T-cell (primary cell): ENCODE measurements at places on chromosomes 16 and 17.
A peak's percentile ranks its signal among the peaks of the same experiment; 100 is the strongest.

DNA sequence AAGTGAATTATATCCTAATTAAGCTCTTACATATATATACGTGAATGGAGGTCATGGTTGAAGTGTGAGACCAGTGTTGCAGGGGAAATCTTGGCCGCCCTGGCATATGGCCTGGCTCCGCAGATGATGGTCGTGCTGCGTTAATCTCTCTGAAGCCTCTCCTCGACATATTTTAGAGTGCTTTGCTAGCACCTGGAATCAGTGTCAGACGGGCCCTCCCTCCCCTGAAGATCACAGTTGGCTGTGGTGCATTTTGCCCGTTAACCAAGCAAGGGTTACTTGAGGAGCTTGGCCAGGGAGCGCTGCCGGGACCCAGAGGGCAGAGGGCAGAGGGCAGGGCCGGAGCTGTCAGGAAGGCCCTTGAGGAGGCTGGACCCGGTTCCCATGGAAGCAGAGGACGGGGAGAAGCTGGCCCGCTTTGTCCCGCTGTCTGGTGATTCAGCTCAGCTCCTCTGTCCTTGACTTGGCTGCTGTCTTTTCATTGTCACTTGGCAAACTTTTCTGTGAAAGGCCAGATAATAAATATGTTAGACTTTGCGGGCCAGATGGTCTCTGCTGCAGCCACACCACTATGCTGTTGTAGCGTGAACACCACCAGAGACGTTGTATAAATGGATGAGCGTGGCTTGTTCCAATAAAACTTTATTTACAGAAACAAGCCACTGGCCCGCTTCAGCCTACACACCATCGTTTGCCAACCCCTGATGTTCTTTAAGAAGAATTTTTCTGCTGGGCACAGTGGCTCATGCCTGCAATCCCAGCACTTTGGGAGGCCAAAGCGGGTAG, 32.3 kb downstream of the CIBAR2 start:
- DNase-seq = no peak

DNA sequence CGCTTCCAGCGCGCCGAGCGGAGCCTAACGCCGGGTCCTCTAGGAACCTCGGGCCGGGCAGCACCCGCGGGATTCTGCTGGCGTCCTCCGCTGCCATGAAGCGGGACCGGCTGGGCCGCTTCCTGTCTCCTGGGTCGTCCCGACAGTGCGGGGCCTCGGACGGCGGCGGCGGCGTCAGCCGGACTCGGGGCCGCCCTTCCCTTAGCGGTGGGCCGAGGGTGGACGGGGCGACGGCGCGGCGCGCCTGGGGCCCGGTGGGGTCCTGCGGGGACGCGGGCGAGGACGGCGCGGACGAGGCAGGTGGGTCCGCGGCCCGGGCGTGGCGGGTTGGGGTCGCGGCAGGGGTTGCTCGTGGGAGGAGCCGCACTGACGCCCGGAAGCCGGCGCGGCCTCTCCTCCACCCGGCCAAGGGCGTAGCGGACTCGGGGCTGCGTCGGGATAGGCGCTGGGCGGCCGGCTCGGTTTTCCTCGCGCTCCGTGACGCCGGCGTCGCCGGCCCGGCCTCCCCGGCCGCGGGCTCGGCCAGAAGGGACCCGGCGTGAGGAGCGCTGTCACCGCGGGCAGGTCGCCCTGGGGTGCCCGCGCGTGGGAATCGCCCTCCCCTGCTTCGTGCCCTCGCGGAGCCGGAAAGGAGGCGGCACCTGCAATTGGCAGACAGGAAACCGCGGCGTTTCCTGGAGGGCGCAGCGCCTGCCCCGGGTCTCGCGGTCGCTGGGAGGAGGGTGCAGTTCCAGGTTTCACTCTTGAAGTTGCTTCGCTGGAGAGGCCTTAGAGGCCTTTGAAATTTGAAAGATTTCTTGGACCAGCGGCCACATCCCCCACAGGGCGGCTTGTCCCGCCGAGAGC, 432 bp downstream of the ZNF276 start:
- peak; percentile 89 for DNase-seq

DNA sequence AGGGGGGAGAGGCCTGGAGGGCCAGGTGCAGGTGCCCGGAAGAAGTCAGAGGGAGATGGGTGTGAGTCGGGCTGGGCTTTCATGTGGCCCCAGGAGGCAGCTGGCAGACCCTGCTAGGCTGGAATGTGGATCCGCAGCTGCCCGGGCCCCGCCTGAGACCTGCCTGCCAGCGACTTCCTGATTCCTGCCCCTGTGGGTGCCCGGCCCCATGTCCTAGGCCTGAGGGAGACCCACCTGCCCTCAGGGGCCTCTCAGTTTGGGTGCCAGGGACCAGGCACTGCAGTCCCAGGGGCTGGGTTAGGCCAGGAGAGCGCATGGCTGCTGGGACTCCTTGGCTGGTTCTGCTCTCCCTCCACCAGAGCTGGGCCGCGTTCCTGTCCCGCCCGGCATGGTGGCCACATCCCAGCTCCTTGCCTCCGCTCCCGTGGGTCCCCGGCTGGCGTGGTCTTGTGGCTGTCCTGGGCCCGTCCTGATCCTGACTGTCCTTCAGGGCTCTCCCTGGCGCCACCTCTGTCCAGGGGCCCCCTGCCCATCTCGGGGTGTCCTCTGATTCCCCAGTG, 22.1 kb upstream of the SPNS2 start:
- no peak for DNase-seq

GRCh38 chr17:17523001-17523730, 27.0 kb upstream of the RASD1 start:
- no peak for DNase-seq

DNA sequence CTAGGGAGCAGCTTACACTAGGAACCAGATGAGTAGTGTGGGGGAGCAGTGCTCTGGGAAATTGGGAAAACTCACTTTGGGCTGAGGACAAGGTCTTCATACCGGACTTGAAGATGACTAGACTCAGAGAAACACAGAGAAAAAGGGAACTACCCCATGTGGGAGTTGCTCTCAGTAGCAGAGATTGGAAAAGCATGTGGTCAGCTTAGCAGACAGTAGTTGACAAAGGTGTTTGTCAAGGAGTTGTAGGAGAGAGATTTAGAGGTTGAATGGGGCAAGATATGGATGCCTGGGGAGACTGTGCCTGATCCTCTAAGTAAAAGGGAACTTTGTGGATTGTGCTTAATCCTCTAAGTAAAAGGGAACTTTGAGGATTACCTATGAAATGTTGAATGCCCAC, 194.5 kb upstream of the COX10 start:
- no peak for DNase-seq

DNA sequence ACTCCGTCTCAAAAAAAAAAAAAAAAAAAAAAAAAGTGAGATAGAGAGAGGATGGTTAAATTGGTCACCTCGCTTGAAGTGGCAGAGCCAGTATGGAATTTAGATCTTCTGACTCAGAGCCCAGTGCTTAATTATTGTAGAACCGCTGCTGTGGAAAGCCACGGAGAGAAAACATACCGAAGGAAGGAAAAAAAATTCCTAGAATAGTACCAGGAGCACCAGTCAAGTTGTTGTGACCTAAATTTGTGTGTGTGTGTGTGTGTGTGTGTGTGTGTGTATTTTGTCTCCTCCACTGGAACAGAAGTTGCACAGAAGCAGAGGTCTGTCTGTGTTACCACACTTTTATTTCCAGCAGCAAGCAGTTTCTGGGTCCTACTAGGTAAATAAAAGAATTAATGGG, 10.6 kb upstream of the NUP85 start:
- DNase-seq = no peak

- DNase-seq = no peak
These were observed 20.4 kb downstream of the COTL1 start for GRCh38 chr16:84597528-84597896.

DNA sequence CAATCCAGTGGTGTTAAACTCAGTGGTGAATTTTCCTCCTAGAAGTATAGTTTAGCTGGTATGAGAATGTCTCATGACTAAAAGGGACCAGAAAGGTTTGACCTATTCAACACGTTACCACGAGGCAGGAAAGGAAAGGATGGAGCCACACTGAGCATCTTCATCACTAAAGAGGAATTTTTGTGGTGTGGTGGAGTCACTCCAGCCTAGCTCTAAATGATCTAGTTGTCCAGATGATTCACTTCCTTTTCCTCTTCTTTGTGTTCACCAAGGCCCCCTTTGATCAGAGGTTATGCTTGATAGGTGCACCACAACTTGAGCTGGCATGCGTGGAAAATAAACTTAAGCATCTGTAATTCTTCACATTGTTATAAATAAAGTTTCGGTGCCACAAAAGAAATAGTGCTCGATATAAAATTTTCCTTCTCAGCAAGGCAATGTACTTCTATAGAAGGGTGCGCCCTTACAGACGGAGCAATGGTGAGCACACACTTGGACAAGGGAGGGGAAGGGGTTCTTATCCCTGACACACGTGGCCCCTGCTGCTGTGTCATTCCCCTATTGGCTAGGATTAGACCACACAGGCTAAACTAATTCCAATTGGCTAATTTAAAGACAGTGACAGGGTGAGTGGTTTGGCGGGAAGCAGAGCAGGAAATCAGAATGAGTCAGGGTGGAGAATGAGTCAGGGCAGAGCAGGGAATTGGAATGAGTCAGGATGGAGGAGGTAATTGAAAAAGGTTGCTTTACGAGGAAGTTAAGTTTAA, 254.6 kb downstream of the HS3ST3A1 start:
- no peak for DNase-seq

DNA sequence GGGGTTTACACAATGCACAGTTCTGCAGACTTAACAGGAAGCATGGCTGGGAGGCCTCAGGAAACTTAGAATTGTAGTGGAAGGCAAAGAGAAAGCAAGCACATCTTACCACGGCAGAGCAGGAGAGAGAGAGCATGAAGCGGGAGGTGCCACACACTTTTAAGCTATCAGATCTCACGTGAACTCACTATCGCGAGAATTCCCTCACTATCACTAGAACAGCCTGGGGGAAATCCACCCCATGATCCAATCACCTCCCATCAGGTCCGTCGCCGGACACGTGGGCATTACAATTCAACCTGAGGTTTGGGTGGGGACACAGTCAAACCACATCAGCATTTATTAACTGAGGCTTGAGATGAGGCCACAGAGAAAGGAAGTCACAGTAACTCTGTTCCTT, 326.7 kb downstream of the C16orf95 start:
- DNase-seq = no peak

GRCh38 chr17:44589316-44590071, 32.2 kb downstream of the FZD2 start:
- DNase-seq = no peak

GRCh38 chr16:4166821-4167220, 50.6 kb upstream of the ADCY9 start:
- DNase-seq = no peak

DNA sequence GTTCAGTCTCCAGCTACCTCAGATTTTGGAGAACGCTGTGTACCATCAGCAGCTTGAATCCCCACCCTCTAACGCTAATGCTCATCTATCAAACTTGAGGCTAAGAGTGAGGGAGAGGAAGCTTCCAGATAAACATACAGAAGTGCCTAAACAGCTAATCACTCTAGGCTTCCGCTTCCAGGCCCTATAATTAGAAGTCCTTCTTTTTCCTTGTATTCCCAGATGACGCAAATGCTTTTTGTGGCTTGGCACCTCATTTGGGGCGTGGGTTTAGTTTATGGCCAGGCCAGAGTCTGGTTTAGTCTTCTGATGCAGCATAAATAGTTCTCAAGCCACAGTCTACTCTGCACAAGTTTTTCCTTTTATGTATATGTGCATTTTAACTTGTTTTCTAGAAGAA, 263.4 kb downstream of the BCAS3 start:
- DNase-seq = no peak

- peak; percentile 47 for DNase-seq
These were observed 23.3 kb downstream of the QPRT start for GRCh38 chr16:29702269-29702668.

- DNase-seq = no peak
These were observed 23.6 kb downstream of the NTN1 start for GRCh38 chr17:9044772-9045463.

- peak; percentile 73 for DNase-seq
These were observed at the start of gene ABCA5 for GRCh38 chr17:69327060-69327831. Gene ABCA5, minus strand, starts transcription at chr17:69327133. Its CDS starts 12,718 bp downstream, at chr17:69314415.

- no peak for DNase-seq
These were observed 146.7 kb upstream of the SHISA6 start for GRCh38 chr17:11094331-11094730.

- DNase-seq = no peak
These were observed 9.3 kb downstream of the PDF start for GRCh38 chr16:69321080-69321479.

- no peak for DNase-seq
These were observed 124.2 kb downstream of the METRNL start for GRCh38 chr17:83203472-83204221.

GRCh38 chr17:17108451-17109049, 66.3 kb downstream of the MPRIP start:
- DNase-seq = no peak

GRCh38 chr17:40836020-40836419, 13.6 kb upstream of the KRT10 start:
- no peak for DNase-seq

- no peak for DNase-seq
These were observed 35.6 kb downstream of the RNF213 start for GRCh38 chr17:80296221-80296620.

DNA sequence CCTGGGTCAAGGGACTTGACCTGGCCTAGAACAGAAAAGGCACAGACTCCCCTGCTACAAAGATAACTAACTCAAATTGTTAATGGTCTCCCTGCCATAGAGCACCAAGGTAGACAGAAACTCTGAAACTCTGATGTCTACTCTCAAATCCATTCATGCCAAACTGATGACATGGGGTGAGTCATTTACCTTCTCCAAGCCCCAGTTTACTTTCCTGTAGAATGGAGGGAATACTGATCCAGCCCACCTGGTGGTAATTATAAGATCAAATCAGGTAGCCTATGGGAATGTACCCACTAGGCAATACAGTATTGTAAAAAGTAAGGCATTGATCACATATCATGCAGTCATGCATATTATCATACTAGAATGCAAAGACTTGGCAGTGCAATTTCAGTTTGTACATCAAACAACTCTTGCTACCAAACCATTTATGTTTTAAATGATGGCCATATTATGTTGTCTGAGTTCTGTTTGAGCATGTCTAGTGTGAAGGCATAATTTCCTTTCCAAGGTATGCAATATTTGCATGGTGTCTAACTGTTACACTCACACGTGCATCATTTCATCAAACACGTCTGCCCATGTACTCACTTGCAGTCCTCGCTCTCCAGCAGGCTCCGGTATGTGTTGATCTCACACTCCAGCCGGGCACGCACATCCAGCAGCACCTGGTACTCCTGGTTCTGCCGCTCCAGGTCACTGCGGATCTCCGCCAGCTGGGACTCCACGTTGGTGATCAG, 3.0 kb downstream of the KRT31 start:
- DNase-seq = no peak

- no peak for DNase-seq
These were observed 88.0 kb downstream of the CMIP start for GRCh38 chr16:81532491-81533174.

- no peak for DNase-seq
These were observed 61.9 kb upstream of the RPL38 start for GRCh38 chr17:74141612-74142011.

GRCh38 chr17:7887038-7887481, 1.5 kb upstream of the CHD3 start:
- no peak for DNase-seq

- DNase-seq = no peak
These were observed 1.1 kb upstream of the GIT1 start for GRCh38 chr17:29590411-29591145.

- no peak for DNase-seq
These were observed 112.5 kb upstream of the HLF start for GRCh38 chr17:55152236-55152635.
